Bronchus fibroblast of lung (primary cell): ENCODE measurements at places on chromosomes 3 and 15. TPM values are rescaled to one million over a fixed set of nuclear protein-coding genes. Genes with fewer than 3 reads are reported as not detected.

The MASP1 gene
- 1.8 and 2.4 TPM in 2 replicates for total RNA-seq

The CIDEC gene
- total RNA-seq = 0.15 and 0.17 TPM in 2 replicates

The MESP2 gene
- total RNA-seq = 0.45 and 1.3 TPM in 2 replicates

The CADPS gene
- 0.50 and 0.74 TPM in 2 replicates for total RNA-seq

The MAPK6 gene
- 25.7 and 29.6 TPM in 2 replicates for total RNA-seq

The IL17RD gene
- total RNA-seq = 1.6 and 2.0 TPM in 2 replicates

The NANOGP8 gene
- not detected in 2 replicates for total RNA-seq
